ENCODE measurements at places on chromosomes 2 and 18.

- DNase-seq, result no peak
These were observed 272.3 kb upstream of the COL3A1 start for GRCh38 chr2:188701836-188702235.

DNA sequence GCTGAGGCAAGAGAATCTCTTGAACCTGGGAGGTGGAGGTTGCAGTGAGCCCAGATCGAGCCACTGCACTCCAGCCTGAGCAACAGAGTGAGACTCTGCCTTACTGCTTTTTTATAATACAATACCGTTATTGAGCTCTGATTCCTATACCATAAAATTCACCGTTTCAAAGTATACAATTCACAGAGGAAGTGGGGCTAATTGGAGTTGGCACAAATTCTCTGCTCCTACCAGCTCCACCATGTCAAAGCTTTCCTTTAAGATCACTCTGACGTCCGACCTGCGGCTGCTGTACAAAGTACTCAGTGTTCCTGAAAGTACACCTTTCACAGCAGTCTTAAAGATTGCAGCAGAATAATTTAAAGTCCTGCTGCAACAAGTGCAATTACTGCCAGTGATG, 29.6 kb upstream of the CYBRD1 start:
- DNase-seq, result no peak

DNA sequence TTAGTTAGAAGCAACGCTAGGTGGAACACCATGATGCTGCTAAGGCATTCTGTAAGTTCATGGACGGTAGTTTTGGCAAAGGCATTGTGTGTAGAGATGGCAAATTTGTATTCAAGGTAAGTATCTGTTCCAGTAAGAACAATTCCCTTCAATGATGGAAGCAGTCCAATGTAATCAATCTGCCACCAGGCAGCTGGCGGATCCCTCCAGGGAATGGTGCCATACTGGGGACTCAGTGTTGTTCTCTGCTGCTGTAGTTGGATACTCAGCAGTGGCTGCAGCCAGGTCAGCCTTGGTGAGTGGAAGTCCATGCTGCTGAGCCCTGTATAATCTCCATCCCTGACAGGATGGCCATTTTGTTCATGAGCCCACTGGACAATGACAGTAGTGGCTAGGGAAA, 62.8 kb downstream of the ARL6IP6 start:
- no peak for DNase-seq

DNA sequence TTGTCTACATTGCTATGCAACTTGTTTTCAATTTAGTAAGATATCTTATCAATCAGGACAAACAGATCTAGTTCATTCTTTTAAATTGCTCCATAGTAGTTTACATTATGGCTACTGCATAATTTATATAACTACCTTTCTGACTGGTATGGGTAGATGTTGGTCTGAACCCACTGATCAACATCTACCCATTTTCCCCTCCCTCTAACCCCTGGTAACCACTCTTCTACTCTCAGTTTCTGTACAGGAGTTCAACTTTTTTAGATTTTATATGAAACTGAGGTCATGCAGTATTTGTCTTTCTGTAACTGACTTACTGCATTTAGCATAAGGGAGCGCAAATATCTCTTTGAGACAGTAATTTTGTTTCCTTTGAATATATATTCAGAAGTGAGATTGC, 73.2 kb downstream of the ITSN2 start:
- no peak for DNase-seq

DNA sequence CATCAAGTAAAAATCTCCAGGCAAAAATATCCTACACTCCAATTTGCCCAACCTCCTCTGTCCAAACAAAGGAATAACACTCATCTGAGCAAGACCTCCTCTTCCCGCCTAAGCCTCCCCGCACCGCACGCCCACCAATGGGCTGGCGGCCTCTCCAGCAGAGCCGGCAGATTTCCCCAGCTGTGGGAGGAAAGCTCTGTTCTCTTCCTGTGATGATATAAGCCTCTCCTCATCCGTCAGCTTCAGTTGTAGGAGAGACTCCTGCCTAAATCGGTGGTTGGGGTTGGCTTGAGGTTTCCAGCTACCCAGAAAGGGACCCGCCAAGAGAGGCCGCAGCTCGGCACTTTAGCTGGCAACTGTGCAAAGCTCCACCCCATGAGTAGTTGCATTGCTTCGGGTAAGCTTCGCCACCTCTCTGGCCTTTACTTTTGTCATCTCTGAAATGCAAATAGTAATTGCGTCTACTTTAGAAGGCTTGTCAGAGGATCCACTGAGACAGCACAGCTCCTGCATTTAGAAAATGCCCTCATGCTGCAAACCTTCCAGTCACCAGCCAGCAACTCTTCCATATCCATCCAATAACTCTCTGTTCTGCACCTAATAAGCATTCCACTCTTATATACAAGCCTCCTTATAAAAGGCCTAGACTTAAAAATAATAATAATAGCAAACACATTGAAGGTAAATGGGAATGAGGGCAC, 146.4 kb downstream of the MYT1L start:
- DNase-seq, result no peak

DNA sequence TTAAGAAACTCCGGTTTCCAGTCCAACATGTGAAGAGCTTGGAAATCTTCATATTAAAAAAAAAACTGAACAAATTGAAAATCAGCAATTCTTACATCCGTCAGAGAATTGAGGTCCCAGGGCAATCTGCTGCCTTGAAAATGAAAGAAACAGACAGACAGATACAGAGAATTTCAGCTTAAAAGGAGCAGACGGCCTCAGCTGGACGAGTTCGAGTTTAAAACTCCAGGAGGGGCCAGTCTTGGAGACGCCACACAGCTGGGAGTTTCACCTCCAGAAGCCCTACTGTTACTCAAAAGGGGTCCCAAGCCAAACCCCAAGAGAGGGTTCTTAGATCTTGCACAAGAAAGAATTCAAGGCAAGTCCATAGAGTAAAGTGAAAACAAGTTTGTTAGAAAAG, 226.5 kb upstream of the ARL4C start:
- DNase-seq, result no peak

DNA sequence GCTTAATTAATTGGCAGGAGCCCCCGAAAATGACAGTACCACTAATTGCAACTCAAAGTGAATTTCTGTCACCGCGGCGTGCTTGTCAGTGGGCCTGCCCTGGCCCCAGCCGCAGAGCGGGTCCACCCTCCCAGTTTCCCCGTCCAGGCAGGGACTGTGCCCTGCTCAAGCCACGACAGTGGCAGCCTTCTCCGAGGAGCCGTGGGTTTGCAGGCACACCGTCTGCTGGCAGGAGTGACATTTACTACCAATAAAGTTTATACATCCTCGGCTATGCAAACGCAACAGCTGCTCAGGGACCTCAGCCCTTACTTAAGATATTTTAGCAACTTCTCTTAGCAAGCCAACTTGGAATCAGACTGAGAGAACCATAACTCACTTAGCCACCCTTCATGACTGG, 112.7 kb downstream of the GBX2 start:
- peak; percentile 43 for DNase-seq

DNA sequence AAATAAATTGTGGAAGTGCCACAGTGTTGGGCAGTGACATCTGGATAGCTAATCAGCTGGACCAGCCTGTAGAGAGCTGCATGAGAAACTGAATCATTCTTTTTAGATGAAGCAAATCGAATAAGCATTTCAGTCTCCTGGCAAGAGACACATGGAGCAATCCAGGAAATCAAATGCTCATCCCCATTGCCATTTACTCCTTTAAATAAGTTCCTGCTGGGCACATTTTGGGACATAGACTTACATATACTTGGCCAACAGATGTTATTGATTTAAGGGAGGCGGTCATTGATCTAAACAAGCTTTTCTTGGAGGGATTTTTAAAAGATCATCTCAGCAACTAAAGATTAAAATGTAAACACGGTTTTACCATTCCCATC, 307.1 kb downstream of the STK39 start:
- DNase-seq, result no peak

DNA sequence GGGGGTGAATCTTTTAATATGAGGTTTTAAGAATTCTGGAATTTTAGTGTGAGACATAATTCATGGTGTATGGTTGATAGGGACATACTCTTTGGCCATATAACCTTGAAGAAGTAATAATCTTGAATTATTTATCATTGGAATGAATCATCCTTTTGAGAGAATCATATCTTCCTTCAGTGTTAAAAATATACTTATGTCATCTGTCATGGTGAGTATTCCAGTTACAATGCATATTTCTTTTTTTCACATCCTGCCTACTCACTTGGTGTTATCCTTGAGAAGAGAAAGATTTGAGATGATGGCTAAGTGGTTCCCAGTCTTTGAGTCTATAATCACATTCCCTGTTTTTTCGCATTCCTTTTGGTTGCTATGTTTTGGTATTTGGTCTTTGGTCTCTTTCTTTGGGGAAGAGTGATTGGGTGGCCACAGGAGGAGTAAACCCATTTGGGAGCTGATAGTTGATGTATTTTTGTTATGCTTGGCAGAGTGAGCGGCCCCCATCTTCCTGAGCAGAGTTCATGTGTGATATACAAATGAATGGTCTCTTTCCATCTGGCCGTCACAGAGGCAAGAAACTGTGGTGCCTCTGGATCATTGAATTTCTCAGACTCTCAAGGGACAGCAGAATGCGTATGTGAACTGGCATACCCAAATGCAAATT, 21.6 kb downstream of the ASAP2 start:
- DNase-seq, result no peak

- DNase-seq, result no peak
These were observed 37.2 kb downstream of the DRC1 start for GRCh38 chr2:26438926-26439325.

- DNase-seq, result no peak
These were observed 44.3 kb downstream of the HPCAL1 start for GRCh38 chr2:10346929-10347561.

Data from SK-N-SH (cell line).